ENCODE measurements at places on chromosomes 4 and X.

GRCh38 chr4:56240554-56241174, 146.6 kb downstream of the AASDH start:
- peak; percentile 74 for DNase-seq

- DNase-seq: no peak
These were observed 177.9 kb upstream of the TENM3 start for GRCh38 chr4:182065255-182065654.

DNA sequence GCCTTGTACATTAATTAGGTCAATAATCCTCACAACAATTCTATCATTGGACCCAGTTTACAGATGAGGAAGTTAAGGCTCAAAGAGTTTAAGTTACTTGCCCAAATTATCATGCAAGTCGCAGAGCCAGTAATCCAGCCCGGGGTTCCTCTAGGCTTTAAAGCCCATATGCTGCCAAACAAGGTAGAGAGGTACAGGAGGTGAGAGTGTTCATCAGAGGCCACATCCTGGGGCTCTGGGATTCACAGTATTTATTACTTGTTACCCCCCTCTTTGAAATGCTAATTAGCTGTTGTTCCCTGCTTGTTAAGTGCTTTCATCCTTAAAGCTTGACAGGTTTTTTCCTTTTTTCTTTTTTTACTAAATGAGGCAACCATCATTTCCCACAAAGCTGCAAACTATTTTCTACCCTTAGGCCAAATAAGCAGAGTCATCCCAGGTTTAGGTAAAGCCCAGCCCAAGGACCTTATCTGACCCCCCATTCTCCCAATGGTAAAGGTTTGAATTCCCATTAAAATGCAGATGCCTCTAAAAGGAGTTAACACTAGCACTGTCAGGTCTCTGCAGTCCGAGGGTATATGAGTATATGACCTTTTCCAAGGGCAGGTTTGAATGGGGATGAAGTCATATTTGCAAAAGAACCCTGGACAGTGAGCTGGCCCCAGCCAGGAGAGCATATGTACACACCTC, 150.3 kb downstream of the SOX3 start:
- DNase-seq: no peak

GRCh38 chrX:43878906-43879526, 3.2 kb downstream of the MAOB start:
- peak; percentile 36 for DNase-seq

DNA sequence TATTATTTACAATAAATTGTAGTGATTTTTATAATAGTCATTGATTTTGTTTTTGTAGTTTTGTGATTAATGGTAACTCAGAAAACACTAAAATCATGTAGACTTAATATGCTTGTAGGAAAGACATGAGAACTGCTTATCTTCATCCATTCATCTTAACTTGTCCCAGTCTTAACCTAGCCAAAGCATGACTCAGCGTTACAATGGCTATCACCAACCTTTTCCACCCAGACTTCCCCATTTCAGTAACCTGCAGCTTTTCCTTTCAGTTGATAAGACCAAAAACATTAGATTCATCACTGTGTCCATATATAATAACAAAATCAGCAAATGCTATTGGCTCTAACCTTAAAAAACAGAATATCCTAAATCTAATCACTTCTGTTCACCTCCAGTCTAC, 106.2 kb upstream of the KLF8 start:
- DNase-seq: no peak

GRCh38 chrX:130120321-130120731, 10.0 kb upstream of the ELF4 start:
- no peak for DNase-seq

DNA sequence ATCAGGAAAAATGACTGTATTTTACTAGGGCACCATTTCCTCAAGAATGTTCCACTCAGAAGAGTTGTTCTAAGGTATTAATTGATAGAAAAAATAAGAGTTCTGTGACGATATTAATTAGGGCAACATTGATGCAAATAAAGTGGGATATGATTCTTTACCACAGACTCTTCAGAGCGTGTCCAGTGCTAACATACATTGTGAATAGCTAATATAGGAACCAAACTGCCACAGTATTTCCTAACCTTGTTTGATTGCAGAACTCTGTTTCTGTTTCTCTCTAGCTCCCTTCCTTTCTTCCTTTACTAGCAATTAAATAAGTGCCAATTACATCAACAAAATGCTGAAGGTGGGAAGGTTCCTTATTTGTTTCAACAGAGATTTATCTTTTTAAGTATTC, 154.1 kb upstream of the CPEB2 start:
- no peak for DNase-seq

- peak; percentile 71 for DNase-seq
These were observed 15.8 kb downstream of the ZCCHC12 start for GRCh38 chrX:118839334-118839958.

- no peak for DNase-seq
These were observed 128.7 kb upstream of the GALNT7 start for GRCh38 chr4:173039617-173040577.

DNA sequence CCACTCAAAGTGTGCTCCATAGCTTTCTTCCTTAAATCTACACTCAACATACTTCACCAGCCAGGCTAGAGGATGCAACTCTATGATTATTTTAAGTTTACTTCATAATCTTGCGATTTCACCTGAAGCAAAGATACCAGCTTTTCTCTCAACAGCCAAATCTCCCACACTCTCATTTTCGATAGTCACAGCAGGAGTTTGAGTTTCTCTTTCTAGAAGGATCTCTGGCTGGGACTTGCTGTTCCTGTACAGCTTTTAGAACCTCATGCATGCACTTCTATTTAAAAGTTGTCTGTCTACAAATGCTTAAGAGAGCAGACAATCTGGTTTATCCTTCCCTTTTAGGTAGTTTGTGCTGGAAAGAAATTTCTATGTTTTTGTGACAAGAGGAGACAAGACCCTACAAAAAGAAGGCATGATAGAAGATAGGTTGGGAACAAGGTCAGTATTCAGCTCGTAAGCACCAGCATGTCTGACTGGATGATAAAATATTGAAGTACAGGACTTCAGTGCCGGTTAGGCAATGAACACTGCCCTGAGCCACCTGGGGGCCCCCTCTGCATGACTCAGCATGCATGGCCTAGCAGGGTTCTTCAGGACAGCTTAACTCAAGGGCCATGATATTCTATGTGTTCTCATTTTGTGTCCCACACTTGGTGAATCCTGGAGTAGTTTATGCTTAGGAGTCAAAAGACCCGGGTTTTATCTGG, 65.6 kb downstream of the ATXN3L start:
- peak; percentile 69 for DNase-seq

GRCh38 chr4:118345813-118346212, 7.0 kb downstream of the PRSS12 start:
- no peak for DNase-seq

DNA sequence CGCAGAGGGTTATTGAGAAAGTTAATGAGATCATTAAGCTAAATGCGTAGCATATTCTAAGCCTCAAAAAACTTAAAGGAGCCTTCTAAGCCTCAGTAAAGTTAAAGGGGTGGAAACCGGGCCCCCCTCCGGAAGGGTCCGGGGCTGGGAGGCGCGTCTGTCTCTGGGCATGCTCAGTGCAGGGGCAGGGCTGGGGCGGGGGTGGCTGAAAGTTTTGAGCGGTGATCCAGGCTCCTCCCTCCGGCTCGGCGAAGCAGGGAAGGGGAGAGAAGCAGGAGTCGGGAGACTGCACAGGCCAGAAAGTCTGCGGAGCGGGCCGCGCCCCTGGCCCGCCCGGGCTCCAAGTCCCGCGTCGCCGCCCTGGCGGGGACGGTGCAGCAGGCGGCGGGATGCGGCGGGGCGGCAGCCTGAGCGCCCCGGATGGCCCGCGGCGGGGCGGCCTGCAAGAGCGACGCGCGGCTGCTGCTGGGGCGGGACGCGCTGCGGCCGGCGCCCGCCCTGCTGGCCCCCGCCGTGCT, at the start of gene EVC:
TSS of gene EVC (plus strand) at position 241 of the 518 bp plus-strand sequence. CDS start at position 421, 180 bp downstream.
- peak; percentile 76 for DNase-seq

DNA sequence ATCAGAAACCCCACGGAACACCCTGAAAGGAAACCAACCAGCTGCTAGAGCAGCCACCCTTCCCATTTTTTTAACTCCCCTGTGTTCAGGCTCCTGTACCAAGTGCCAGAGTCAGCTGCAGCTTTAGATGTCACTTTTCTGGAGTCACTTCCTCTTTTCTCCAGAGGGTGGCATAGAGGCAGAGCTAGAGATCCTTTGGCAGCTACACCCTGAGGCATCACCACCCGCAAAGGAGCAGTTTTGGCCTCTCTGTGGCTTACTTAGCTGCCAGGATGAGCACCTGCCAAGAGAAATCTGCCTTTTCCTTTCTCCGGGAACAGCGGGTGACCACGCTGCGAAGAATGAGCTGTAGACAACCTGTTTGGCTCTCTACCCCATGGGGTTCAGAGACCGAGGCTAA, 58.0 kb upstream of the CHRDL1 start:
- DNase-seq: peak; percentile 6

DNA sequence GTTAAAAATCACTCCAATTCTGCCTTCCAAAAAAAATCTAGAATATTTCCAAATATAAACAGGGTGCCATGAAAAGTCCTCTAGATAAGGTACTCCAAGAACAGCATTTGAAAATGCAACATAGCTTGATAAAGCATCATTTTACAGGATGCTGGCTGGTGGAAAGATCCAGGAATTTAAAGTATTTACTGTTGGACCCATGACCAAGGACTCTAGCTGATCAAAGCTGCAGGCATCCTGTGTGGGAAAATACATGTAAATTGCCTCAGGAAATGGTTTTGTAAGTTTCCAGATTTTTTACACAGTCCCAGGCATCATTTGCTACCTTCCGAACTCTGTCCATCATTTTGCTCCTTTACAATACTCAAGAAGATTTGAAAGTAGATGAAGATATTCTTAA, 164.4 kb downstream of the GRIA3 start:
- DNase-seq: no peak

DNA sequence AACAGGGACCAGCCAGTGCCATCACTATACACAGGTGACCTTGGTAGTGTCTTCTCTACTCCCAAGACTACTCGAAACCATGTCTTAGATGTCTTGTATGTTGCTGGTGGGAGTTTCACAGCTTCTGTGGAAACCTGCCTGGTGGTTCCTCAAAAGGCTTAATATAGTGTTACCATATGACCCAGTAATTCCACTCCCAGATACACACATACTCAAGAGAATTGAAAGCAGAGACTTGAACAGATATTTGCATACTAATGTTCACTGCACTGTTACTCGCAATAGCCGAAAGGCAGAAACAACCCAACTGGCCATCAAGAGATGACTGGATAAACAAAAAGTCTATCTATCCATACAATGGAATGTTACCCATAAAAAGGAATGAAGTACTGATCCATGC, 3.1 kb downstream of the TFDP3 start:
- DNase-seq: no peak

DNA sequence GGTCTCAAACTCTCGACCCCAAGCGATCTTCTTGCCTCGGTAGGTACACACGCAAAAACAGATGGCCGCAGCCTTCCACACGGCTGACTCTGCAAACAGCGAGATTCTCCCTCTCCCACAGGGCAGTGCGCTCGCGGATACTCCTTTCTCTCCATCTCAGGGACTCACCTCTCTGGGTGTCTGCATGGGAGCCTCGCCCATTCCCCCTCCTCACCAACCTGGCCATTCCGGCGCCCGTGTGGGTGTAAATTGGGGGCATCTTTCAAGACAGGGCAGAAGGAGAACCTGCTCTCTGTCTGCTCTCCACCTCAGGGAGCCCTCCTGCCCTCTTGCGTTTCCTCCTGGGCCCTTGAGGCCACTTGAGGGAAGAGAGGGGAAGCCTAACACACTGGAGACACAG, 4.4 kb downstream of the CTAG2 start:
- DNase-seq: no peak

DNA sequence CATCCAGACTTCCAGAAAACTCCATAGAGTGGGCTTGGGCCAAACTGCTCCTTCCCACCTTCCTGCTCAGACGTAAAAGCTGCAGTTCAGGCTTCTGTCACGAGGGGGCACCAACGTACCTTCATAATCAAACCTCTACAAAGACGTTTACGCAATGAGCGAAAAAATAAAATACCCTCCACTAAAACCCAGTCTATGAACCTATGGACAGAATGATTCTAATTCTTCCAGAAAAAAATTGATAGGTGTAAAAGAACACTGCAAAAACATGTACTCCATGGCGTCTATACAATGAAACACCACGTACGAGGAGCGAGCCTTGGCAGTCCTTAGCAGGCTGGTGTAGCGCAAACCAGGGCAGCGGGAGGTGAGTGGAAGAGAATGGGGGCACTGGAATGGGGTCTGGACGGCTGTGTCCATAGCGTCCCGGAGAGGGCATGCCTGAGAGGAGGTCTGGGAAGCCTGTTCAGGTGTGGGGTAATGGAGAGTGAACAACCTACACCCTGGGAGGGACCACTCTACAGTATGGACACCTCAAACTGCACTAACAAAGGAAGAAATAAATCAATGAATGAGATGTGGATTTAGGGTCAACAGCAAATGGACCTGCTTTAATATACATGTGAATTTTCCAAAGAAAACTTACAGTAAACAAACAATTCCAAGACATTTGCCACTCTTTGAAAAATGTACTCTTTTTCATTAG, 14.4 kb upstream of the RAB40A start:
- peak; percentile 81 for DNase-seq

- no peak for DNase-seq
These were observed 199.9 kb upstream of the ATP6AP2 start for GRCh38 chrX:40380655-40381488.

Measured in cardiac muscle cell (in vitro differentiated cells and primary cell).